Hippocampal formation (tissue), 2 donors: ENCODE measurements at places on chromosomes 3 and 15.

DNA sequence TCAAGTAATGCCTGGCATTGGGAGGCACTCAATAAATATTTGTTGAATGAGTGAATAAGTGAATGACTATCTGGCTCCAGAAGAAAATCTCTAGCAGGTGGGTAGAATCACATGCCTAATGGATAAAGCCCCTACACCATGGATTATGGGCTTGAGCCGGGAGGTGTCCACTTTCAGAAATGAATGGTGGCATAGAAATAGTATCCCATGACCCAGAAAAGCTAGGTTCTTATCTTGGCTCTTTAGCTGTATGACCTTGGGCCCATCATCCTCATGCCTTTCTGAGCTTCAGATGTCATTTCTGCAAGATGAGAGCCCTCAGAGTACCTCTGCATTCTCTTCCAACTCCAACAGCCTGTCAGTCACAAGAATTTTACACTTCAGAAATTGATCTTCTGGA, 37.3 kb upstream of the TNIK start:
- DNase-seq, result no peak

- DNase-seq, result no peak
Measured at GRCh38 chr15:76994001-76994400, 925 bp upstream of the PSTPIP1 start.

DNA sequence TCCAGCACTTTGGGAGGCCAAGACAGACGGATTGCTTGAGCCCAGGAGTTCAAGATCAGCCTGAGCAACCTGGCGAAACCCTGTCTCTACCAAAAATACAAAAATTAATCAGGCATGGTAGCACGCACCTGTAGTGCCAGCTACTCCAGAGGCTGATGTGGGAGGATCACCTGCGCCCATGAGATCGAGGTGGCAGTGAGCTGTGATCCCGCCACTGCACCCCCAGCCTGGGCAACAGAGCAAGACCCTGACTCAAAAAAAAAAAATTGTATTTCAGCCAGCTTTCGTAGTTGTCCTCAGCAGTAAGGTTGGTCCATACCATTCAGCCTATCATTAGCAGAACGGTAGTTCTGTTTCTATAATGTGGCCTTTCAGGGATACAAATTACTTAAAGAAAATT, 66.6 kb upstream of the FURIN start:
- DNase-seq, result no peak

GRCh38 chr3:12569836-12570235, 12.9 kb downstream of the MKRN2 start:
- no peak for DNase-seq

DNA sequence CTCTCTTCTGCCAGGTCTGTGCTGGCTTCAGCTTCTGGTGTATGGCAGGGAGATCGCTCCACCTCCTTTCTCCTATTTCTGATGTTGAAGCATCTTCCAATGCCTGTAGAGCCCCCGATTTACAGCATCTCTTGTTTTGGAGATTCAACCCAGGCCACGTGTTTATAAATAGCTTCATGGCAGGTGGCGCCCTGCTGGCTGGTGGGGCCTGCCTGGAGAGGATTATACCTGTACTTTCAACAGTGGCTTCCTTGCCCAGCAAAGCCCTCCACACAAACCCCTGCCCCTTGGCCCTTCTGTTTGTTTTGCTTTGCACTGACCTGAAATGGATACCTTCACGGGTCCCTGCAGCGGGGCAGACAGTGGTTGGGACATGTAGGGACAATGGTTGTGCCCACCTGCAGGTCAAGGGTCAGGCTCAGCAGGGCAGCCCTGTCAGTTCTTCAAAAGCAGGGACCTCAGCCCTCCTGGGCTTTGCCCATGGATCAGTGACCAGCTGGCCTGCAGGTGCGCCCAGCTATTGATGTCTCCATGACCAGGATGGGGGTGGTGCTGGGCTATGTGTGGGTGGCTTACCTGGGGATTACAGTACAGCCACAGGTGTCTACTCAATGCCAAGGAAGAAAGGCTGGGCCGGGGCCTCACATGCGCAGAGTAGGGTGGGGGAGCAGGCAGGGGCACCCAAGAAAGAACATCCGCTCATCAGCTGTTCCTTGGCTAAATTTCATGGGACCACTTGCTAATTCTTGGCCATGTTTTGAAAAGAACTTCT, 112.7 kb upstream of the PRR23C start:
- DNase-seq, result no peak

DNA sequence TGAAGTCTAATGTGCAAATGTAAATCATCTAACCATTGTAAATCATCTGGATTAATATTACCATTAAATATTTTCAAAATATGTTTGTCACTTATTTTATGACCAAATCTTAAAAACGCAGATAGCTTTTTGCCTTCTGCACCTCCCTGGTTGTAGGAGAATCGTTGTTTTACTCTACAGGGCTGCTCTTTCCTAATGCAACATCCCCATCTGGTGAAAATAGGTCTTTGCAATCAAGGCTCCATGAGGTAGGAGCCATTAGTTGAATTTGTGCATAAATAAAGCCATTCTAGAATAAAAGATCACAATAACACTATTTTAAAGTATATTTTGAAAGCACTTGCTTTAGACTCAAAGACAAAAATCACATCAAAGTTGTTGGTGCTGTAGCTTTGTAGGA, 535.6 kb upstream of the AGTR1 start:
- no peak for DNase-seq

- DNase-seq, result peak; percentile 32
Measured at GRCh38 chr15:65189102-65189740, 4.1 kb upstream of the CLPX start.

- DNase-seq, result no peak
Measured at GRCh38 chr3:61372723-61373122, 121.5 kb upstream of the FHIT start.

GRCh38 chr15:38247336-38247735, 5.3 kb upstream of the SPRED1 start:
- DNase-seq, result no peak

- DNase-seq, result peak; percentile 1
Measured at GRCh38 chr3:145776782-145777408, 384.1 kb downstream of the PLOD2 start.

- no peak for DNase-seq
Measured at GRCh38 chr15:40182358-40183029, 21.6 kb downstream of the BUB1B start.

- no peak for DNase-seq
Measured at GRCh38 chr3:43689766-43690399, 855 bp upstream of the ABHD5 start.

GRCh38 chr15:101242160-101242998, 9.5 kb downstream of the CHSY1 start:
- no peak for DNase-seq

DNA sequence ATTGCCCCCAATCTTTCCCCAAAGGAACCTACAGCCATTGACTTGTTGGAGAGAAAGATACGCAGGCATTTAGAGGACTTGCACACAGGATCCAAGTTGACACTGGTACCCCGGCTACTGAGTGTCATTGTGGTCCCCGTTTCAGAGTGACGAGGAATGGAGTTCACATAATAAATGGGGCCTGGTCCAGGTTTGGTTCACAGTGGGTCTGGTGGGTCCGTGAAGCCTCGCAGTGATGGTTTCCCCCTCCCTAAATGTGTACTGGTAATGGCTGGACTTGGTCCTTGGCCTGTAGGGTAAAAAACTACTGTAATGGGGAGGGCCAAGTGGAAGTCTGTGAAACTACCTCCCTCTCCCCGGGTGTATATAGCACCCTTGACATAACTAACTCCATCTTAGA, 232.1 kb upstream of the LYSMD4 start:
- DNase-seq, result no peak

DNA sequence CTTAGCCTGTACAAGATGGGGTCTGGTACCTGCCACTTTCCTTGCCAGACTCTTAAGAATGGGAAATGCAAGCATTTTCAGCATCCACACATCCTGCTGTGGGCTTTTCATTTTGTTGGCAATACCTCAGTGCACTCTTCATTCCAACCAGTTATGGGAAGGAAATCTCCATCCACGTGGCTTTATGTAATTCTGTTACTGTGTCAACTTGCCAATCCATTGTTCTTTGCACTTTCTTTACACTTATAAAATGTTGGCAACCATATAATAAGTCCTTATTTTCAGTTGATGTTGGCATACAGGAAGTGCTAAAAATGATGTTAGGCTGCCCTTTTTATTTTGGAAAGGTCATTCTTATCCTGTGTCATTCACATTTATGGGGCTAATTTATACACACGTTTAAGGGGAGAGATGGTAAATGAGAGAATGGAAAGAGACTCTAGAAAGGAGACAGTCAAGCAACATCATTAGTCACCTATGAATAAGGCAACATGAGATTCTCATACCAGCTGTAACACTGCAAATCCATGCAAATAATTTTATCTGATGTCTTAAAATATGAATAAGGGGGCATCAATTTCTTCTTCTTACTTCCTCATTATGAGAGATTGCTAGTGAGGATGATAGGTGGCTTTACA, 238.7 kb downstream of the CHST2 start:
- no peak for DNase-seq

GRCh38 chr3:120200493-120201235, 84.4 kb downstream of the GPR156 start:
- no peak for DNase-seq

GRCh38 chr3:134267996-134268395, 17.3 kb upstream of the RYK start:
- no peak for DNase-seq

DNA sequence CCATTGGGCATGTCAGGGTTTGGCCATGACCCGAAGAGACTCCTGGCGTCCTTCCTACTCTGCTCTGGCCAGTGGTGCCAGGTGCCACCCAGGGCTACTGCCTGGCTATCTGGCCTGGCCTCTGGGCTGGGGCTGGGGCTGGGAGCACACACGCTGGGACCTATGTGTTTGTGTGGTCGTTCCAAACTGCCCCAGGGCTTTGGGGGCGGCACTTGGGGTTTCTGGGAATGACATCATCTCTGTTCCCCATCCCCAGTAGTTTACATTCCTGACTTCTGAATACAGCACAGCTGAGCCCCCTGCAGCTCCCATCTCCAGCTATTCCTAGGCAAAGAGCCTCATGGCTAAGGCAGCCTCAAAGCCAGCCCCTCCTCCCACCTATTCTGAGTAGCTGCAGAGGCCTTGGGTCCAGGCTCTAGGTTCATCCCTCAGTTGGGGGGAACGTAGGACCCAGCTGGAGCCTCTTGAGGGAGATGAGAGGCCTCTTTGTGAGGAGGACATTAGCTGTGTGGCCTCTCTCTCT, 24.3 kb downstream of the PLEKHO2 start:
- peak; percentile 38 for DNase-seq

- DNase-seq, result no peak
Measured at GRCh38 chr3:148206446-148206845, 491.3 kb upstream of the AGTR1 start.

- no peak for DNase-seq
Measured at GRCh38 chr3:79766496-79767193, 1.2 kb downstream of the ROBO1 start.

GRCh38 chr3:107969994-107970819, 120.6 kb downstream of the CD47 start:
- no peak for DNase-seq

DNA sequence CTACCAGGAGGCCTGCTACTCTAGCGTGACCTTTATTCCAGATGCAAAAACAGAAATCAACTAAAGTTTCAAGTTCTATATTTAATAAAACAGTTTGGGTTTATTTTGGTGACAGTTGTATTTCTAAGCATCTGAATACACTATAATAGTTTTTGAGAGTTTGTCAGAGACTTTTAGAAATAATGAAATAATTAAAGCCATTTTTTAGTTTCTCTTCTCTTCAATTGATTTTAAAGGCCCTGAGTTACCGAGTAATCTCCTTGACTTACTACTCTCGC, 523.4 kb downstream of the CADM2 start:
- DNase-seq, result no peak

DNA sequence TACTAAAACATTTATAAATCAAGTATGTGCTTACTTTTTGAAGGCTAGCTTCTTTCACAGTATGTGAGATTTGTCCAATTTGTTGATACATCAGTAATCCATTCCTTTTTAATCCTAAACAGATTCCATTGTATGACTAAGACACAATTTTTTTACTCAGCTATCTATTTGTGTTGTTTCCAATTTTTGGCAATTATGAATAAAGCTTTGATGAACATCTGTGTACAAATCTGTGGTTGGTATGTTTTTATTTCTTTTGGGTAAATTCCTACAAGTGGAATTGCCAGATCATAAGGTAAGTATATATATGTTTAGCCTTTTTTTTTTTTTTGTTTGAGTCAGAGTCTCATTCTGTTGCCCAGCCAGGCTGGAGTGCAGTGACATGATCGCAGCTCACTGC, 56.2 kb upstream of the VEPH1 start:
- DNase-seq, result no peak

DNA sequence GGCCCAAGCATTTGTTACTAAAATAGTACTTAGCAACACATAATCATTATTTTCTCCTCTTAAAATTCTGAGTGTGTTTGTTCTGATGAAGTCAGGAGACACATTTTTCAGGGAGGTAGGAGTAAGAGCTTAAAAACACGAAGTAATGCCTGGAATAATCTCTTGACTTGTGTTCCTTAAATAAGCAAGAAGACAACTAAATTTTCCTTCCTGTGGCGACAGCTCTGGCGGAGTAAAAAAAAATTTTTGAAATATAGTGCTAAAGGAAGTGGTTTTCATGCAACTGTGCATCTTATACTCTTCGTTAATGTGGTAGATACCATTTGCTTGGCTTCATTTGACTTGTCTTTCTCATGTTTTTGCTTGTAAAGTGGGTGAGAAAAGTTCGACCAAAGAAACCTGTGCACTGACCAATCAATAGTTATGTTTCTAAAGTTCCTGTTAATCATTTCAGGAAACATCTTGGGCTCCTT, 11.1 kb upstream of the MBNL1 start:
- no peak for DNase-seq

GRCh38 chr3:41508063-41508696, 308.9 kb downstream of the CTNNB1 start:
- no peak for DNase-seq

- no peak for DNase-seq
Measured at GRCh38 chr3:182349951-182350517, 443.3 kb upstream of the ATP11B start.

GRCh38 chr3:18061737-18062656, 319.6 kb upstream of the TBC1D5 start:
- no peak for DNase-seq

GRCh38 chr3:169663951-169664820, 674 bp upstream of the MECOM start:
- DNase-seq, result no peak

DNA sequence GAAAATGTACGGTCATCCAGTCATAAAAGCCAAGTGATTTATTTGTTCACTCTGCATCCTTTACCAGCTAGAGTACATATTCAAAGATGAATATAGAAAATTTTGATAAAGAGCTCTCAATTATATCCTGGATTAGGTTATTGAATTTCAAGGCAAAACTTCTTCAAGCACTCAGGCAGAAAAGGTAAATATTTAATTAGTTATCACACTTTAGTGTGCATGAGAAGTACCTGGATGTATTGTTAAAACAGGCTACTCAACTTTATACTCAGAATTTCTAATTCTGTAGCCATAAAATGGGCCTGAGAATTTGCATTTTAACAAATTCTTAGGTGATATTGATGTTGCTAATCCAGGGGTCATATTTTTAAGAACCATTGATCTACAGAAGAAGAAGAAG, 45.3 kb downstream of the ILDR1 start:
- DNase-seq, result no peak

- peak; percentile 100 for DNase-seq
Measured at GRCh38 chr15:75453703-75454470, 2.4 kb upstream of the SIN3A start.

GRCh38 chr3:64082961-64083541, 59.8 kb upstream of the PSMD6 start:
- DNase-seq, result no peak

- no peak for DNase-seq
Measured at GRCh38 chr3:94176988-94177745, 114.3 kb downstream of the NSUN3 start.
